ENCODE measurements at places on chromosomes 5 and 9.

- DNase-seq: no peak
Measured at GRCh38 chr9:136050266-136050700, 44.8 kb downstream of the NACC2 start.

DNA sequence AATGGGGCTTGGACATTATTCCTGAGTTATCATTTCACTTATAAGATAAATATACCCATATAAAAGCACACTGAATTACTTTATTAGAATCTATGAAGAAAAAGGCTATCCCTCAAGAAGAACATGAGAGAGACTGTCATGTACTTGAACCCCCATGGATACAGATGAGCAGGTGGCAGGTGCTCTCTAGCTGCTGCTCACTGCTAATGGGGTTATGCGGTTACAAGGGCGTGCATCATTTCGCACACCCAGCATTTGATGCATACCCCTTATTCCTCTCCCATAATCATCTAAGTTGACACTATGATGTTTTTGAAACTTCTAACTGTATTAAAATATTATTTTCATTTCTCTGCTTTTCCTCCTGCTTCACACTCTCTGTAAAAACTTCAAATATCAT, 16.4 kb downstream of the ITK start:
- DNase-seq: no peak

GRCh38 chr9:127344368-127345000, 52.5 kb upstream of the SLC2A8 start:
- DNase-seq: no peak

DNA sequence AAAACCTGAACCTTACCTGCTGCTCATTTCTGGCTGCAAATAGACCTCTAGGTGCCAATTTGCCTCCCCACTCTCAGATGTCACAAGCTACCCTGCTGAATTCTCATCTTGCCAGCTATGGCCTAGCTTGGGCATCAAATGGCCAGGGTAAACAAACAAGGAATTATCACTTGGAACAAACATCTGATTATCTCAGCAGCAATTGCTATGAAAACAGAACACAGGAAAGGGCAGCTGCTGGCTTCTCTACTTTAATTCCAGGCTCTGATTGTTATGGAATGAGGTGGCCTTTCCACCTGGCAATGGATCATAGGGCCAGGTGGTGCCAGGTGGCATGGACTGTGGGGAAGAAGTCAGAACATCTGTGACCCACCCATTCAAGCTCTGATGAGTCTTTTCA, 505.1 kb downstream of the TLR4 start:
- DNase-seq: peak; percentile 52

- no peak for DNase-seq
Measured at GRCh38 chr5:9419794-9420193, 126.1 kb downstream of the SEMA5A start.

- no peak for DNase-seq
Measured at GRCh38 chr5:151213803-151214613, 9.9 kb downstream of the CCDC69 start.

GRCh38 chr5:68287631-68287975, 72.0 kb downstream of the PIK3R1 start:
- DNase-seq: no peak

DNA sequence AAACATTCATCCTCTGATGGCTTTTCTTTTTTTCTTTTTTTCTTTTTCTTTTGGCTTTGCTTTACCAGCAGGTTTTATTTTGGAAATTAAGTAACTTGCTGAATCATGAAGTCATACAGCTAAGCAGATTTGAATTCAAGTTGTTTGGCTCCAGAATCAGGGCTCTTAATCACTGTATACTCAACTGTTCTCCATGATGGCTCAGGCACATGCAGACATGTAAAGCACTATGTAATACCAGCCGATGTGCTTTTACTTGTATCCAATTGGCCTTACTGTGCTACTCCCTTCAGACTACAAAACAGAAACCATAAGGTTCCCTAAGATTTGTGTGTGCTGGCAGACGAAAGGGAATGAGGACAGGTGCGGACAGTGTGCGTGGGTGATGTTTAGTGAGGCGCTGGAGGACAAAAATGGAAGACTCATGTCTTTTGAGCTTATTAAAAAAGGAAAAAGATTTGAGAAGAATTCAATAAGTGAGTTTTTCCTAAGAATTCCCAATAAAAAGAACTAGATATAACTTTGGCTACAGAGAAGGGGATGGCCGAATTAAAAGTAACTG, 44.7 kb upstream of the OTP start:
- no peak for DNase-seq

DNA sequence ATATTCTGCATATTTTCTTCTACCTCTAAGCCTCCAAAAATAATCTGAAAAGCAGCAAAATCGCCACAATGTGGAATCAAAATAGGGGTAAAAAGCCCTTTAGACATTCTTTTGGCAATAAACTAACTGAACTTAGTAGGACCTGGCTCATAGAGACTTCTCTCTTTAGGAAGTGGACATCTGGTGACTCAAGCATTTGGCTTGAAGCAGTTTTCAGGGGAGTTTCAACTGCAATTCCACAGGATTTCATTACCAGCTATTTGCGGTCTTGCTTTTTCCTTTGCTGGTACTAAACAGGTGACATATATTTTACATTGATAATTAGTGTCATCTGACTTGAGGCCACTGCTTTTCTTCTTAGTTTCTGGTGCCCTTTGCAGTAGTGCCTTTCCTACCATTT, 173.2 kb upstream of the FBN2 start:
- no peak for DNase-seq

- no peak for DNase-seq
Measured at GRCh38 chr5:108451269-108451668, 69.4 kb upstream of the FBXL17 start.

GRCh38 chr9:33158843-33159776, 8.0 kb downstream of the B4GALT1 start:
- DNase-seq: no peak

- DNase-seq: no peak
Measured at GRCh38 chr9:19232823-19233194, 2.3 kb downstream of the DENND4C start.

- DNase-seq: no peak
Measured at GRCh38 chr9:16726029-16726428, 144.4 kb downstream of the BNC2 start.

- DNase-seq: no peak
Measured at GRCh38 chr5:158786390-158786789, 313.3 kb downstream of the EBF1 start.

- no peak for DNase-seq
Measured at GRCh38 chr9:90022474-90022873, 417.7 kb downstream of the GADD45G start.

DNA sequence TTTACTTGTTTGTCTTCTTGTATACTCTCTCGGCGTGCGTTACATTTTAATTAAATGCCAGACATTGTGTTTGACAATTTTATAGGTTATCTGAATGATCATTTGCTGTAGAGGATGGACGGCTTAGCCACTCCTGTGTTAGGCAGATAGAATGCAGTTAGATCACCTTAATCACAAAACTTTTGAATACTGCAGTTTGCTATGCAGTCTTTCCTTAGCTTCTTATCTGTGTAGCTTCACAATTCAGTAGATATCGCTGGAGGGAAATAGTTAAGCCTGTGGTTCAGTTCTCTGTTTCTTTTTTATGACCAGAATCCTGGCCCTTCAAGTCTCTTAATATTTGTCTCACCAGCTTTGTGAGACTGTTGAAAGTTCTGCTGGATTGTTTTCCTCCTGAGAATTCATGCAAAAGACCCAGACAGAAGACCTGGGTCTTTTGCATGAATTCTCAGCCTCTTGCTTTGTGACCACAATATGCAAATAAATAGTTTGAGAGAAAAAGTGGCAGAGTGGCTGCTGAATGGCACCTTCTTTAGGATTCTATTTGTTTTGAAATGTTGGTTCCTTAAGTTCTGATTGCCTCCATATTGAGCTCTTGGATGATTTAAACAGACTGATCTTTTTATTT, 40.2 kb downstream of the RASA1 start:
- no peak for DNase-seq

DNA sequence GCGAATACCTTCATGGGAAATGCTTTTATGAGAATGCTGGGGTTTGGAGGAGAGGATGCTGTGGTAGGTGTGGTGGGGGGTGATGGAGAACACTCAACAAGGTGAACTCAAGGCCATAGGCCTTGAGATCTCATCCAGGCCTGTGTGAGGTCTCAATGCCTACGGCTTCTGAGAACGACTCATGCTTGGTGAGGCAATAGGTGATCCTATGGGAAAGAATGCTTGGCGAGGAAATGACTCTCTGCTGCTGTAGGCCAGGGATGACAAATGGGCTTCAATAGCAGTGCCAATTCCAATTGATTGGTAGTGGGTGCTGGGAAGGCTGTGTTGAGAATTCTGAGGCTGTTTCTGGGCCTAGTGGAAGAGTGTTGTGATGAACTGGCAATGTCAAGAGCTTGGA, 280.2 kb upstream of the CLINT1 start:
- no peak for DNase-seq

DNA sequence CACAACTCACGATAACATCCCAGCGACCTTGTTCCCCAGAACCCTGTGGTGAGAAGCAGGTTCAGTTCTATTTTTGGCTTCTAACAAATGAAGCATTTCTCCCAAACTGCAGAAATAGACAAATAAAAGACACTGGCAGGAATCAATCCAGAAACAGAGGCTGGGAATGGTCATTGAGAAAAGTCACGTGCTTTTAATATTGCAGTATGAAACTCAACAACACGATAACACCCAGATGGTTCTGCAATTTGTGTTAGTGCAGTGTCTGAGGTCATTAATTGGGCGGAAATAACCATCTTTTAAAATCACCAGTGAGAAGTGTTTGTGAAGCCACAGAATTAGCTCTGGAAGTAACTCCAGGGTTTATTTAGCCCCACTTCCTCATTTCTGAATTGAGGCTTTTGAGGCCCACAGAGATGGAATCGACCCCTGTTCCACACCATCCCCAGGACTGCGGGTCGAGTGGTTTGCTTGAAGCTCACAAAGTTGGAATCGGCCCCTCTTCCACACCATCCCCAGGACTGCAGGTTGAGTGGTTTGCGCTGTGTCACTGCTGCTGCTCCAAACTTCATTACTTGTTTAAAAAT, 164.7 kb upstream of the IRX4 start:
- no peak for DNase-seq

Data from NCI-H774 (cell line).